Stimulated activated CD4-positive, alpha-beta T cell treated with anti-CD3 and anti-CD28 coated beads, Interleukin-12 subunit alpha, Interleukin-12 subunit beta, amount 100 ng/mL, for 48 hours (primary cell): ENCODE measurements at places on chromosomes 11 and 22.

DNA sequence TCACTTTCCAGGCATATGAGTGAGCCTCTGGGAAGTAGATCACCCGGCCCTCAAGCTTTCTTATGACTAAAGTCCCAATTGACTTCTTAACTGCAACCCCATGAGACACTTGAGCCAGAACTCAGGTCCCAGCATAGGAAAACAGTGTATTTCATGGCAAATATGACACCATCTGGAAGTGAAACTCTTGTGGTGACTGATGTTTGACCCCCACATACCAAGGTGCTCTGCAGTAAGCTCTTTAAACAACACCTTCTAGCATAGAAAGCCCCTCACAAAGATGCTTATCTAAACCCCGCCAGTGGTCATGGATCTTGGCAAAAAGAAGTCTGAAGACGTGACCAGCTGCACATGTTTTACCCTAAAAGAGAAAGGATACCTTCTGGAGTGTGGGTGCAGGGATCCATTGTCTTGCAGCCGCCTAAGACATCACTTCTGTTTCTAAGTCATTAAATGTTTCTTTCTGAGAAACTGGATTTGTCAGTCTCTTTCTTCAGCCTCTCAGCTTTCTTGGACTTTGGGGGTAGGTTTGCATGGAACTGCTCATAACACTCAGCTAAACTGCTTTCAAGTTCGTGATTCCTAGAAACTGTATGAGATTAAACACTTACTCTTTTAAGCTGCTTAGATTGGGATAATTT is 7.4 kb upstream of the PELI3 start:
- no peak for DNase-seq

DNA sequence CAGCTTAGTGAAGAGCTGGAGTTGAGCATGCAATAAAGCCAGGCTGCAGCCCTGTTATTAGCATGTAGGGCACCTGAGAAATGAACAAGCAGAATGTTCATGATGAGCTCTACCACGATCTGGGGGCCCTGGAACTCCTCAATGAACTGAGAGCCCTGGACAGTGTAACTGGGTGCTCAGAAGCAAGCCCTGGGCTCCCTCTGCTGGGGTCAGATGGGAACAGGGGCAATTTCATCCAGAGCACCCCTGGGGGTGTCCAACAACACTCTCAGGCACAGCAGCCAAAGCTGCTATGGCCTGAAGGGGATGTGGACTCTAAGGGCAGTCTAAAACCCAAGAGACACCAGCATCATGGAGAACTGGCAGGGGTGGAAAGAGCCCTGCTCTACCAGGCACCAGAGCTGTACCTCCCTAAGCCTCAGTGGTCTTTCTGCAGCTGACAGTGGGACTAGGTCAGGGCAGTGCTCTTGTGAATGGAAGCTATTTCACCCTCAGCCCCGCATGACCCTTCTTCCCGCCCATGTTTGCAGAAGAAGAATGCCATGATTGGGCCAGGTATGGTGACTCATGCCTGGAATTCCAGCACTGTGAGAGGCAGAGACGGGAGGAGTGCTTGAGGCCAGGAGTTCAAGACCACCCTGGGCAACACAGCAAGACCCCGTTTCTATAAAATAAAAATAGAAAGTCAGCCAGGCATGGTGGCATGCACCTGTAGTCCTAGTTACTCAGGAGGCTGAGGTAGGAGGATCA is 28.9 kb downstream of the THOC5 start:
- no peak for DNase-seq

DNA sequence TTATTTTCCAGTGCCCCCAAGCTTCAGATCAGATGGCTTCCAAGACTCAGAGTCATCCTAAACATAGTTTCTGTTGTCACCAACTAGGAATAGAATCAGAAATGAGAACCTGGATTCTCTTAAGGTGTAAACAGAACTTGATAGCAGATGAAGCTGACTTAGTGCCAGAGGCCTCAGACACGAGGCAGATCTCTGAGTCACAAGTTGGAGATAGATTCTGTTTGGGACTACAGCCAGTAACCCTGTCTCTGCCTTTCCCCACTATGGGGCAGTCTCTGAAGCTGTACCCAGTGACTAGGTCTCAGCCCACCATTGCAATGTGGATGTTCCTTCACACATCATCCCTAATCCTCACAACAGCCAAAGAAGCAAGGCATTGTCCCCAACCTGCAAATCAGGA is 25.4 kb downstream of the NEU3 start:
- DNase-seq: no peak

- no peak for DNase-seq
These were observed 31.0 kb upstream of the PPP2R1B start for GRCh38 chr11:111797145-111797581.

DNA sequence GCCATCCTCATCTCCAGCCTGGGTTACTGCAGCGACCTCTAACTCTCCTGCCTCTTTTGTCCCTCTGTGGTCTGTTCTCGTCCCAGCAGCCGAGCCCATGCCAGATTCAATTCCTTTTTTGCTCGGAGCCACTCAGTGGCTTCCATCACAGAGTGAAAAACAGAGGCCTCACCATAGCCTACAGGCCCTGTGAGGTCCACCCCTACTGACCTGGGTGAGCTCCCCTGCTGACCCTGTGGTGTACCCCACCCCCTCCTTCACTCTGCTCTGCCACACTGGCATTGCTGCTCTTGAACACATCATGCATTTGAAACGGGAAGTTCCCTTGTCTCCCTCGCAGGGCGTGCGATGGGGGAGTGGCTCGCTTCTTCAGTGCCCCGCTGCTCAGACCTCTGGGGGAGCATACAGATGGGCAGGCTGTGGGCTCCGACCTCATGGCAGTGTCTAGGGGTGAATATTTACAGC is 2.1 kb downstream of the AIP start:
- peak; percentile 64 for DNase-seq

GRCh38 chr22:40498420-40499208 is 128.2 kb downstream of the SGSM3 start:
- DNase-seq: no peak

GRCh38 chr11:33178443-33179180 is 17.3 kb upstream of the CSTF3 start:
- no peak for DNase-seq

GRCh38 chr22:19824926-19825339 is 29.7 kb downstream of the GNB1L start:
- no peak for DNase-seq

GRCh38 chr11:8679006-8679405 is 3.5 kb downstream of the TRIM66 start:
- DNase-seq: no peak

- DNase-seq: no peak
These were observed 92.1 kb downstream of the CACNA1I start for GRCh38 chr22:39662686-39663052.
